ENCODE measurements at places on chromosomes 6 and 20.

DNA sequence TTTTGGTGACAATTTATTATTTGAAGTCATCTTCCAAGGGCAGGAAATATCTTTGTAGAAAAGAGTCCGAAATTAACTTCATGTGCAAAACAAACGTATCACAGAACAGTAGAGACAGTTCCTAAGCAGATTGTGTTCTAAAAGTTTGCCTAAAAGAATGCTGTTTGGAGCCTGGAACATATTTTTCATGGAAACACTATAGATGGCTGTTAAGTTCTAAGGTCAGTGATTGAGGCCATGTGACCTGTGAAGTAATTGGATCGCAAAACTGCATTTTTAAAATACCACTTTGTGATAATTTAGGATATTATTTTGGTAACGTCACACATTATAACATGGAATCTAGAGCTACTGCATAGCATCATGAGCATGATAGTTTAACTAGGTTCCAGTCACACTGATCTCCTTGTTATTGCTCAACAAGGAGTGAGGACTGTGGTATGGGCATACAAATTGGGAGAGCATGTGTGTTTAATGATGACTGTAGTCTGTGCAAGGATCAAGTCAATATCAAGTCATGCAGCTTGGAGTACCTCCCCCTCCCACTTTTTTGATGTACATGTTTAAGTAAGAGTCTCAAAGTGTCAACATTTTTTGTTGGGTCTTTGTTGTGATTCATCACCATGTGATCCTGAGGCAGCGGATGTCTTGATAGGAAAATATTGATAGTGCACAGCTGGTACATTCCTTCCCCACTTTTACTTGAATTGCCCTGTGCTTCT, 609.3 kb upstream of the CITED2 start:
- no peak for DNase-seq

DNA sequence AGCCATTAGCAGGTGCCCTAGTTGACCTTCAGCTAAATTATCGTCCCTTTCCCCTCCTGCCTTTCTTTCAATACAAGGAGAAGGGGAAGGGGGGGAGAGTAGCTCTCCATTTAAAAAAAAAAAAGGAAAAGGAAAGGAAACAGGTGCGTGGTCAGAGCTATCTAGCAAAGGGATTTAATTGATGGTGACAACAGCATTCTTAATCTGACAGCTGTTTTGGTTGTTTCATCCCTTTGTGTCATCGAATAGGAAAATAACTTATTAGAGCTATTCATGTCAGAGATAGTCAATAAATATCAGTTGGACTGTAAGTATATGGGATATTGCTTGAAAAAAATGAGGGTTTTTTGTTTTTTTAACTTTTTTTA, 195.2 kb upstream of the SASH1 start:
- no peak for DNase-seq

DNA sequence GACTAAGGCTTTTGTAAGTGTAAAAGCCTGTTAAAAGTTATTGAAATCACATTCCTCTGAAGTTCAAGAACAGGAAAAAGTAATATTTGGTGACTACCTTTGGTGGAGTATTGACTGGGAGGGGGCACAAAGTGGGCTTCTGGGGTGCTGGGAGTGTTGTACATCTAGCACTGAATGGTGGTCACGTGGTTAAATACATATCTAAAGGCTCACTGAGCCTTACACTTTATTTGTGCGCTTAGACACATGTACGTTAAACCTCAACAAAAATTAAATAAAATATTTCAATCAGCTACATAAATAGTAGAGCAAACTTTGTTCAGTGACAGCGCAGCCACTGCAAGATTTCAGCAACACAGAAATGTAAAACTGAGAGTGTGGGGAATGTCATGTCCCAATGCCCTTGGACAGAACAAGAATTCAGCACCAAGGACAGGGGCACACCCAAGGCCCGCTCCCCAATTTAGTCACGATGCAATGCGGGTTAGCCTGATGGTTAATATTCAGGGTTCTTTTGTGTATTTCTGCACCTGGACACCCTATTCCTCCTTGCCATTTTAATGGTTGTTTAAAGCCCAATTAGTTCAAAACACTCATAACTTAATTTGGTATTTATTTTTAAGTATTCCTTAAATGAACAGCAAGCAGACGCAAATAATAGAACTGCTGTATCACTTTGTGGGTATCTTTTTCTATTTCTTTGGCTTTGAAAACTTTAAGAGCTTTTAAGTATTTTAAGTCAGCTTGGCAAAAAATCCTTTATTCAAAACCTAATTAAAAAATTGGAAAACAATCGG, 37.4 kb downstream of the ANGPT4 start:
- peak; percentile 55 for DNase-seq

GRCh38 chr20:38129248-38129865, 35.7 kb downstream of the TGM2 start:
- DNase-seq = no peak

DNA sequence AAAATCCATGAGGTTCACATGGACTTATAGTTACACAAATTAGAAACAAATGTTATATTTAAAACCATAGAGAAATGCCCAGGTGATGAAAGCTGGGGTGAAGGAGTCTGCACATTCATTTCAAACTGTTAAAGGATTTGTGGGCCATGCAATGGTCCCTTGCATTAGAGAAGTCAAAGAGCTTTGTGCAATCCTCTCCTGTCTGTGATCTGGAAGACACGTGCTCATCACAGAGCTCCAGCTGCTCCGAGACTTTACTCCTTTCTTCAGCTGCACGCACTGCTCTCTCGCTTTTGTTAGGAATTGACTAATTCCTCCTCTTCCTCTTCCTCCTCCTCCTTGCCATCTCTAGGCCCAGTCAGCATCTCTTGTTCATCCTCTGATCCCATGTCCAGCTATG, 4.1 kb upstream of the AIF1 start:
- DNase-seq = no peak

- DNase-seq = no peak
Measured at GRCh38 chr6:138484018-138484731, 15.1 kb downstream of the NHSL1 start.

- no peak for DNase-seq
Measured at GRCh38 chr6:92681401-92681800, 738.0 kb downstream of the EPHA7 start.

DNA sequence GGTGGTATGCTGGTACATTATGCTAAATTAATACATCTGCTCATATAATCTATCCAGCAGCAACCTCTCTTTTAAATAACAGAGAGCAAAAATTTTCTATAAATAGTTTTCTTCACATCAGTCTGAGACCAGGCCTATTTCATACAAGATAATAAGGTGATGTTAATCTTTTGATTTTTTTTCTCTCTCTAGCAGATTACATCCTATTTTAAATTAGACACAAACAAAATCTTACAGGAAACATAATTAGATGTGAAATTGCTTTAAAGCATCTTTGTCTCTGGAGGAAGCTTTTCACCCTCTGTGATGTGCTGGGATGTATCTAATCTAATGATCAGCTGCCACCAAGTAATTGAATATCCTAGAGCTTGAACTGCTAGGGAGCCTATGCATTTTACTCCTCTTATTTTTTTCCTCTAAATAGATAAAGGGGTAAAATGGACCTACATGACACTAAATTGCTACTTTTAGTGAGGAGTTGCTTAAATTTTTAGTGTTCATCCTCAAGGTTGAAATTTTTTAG, 165.5 kb downstream of the MANEA start:
- DNase-seq = no peak

DNA sequence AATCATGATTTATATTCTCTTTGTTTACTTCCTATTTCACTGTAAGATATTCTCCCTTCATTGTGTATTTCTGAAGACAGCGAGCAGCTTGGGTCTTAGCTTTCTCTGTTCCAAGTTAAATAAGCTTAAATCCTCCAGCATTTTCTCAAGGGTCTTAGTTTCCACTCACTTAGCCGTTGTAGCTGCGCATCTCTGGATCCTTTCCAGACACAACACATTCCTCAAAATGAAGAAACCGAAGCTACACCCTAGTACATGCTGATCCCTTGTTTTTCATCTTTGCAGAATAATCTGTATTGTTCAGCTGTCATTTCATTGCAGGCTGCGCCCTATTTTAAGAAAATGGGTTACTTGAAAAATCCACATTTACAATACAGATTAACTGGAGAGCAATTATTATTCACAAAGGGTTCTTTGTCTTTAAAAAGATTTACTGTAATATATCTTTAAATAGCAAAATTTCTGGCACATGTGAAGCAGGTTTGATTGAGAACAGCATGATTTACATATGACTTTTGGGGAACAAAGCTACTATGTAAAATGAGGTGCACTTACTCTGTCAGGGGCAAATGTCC, 375.8 kb downstream of the QKI start:
- no peak for DNase-seq

All from activated CD4-positive, alpha-beta T cell treated with anti-CD3 and anti-CD28 coated beads, Interleukin-2, amount 10 ng/mL, durations not matched to agents 7 days and 5 days (primary cell).